ENCODE measurements at places on chromosomes 7 and 10.

DNA sequence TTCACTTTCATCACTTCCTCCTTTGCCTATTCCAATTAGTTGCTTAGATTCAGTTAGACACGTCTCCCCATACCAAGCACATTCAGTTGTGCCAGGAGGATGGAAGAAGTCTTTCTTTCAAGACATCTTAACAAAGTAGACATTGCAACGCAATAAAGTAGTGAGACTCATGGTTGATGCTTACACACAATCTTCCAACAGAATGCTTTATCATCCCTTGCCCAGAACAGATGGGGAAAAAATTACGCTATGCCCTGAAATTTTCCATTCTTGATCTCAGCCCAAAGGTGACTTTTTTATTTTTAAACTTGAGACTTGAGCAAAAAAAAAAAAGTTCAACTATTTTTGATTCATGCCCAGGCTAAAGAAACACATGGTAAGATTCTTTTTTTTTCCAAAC is 74.9 kb downstream of the KCNMA1 start:
- DNase-seq = no peak

DNA sequence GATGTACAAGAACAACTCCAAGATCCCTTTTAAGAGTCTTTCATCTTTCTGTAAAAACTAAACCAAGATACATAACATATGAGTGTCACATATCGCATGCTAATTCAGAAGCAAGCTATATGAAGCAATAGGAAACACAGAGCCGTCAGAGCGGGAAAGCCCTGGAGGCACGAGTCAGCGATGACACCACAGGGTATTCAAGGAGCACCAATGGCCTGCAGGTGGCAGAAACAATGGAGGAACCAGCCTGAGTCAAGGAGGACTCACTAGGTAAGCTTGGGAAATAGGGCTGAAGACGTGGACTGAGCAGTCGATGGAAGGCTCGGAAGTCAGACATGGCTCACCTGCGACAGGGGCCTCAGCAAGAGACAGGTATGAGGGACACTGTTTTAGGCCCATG is 214.4 kb downstream of the FAM107B start:
- DNase-seq = no peak

DNA sequence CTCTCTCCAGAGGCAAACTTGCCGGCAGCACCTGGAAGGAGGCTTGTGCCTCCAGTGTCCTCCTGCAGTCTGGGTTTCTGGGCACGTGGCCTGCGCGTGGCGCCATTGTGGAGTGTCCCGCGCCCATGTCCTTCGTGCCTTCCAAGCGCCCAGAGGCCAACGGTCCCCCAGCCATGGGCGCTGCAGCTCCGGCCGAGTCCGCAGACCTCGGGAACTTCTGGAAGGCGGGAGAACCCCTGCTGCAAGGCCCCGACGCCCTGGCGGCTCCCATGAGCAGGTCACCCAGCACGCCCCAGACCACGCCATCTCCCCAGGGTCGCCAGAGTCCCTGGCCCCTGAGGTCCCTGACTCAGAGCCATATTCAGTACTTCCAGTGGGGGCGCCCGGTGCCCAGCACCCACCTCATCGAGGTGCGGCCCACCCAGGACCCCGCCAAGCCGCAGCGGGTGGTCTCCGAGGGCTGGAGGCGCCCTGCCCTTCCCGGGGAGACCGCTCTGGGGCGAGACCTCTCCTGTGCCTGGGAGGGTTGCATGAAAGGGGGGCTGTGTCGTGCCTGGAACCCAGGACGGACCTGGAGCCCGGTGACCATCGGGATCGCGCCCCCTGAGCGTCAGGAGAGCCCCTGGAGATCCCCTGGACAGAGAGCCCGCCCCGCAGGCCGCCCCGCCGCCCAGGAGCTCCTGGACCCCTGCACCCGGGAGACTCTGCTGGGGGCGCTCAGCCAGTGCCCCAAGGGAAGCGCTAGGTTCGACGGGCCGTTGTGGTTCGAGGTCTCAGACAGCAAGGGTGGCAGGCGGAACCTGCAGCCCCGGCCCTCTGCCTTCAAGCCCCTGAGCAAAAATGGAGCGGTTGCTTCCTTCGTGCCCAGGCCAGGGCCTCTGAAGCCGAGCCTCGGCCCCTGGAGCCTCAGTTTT is at the start of gene POM121L12:
TSS of gene POM121L12 (plus strand) at position 135 of the 914 bp plus-strand sequence. CDS start at position 174, 39 bp downstream.
- no peak for DNase-seq

- DNase-seq = no peak
These were observed 4.9 kb downstream of the CCDC172 start for GRCh38 chr10:116329153-116329552.

DNA sequence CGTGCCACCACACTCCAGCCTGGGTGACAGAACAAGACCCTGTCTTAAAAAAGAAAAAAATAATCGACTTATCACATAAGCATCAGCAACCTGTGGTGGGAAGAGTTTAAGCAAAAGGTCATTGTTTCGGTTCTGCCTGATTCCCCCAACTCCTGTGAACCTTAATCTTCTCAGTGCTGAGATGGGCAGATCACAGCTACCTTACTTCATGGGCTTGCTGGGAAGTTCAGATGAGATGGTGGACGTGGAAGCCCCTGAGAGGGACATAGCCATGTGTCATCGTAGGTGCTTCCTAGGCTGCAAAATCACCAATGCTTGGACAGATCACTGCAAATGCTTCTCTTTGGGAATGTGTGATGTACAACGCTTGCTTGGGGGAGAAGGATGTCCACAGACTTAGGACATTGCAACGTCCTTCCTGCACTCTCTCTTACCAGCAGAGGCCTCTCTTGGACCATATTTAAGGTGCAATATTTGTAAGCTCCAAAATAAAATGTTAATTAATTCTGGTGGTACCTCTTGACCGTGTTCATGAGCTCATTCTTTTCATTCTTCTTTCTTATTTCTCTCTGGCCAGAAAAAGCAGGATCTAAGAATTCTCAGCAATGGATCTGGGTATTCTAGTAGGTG is 8.6 kb downstream of the GJD4 start:
- no peak for DNase-seq

- no peak for DNase-seq
These were observed 370.6 kb downstream of the PARD3 start for GRCh38 chr10:34444223-34445183.

- no peak for DNase-seq
These were observed 191.2 kb downstream of the CXCL12 start for GRCh38 chr10:44193567-44194220.

GRCh38 chr7:152723364-152723763 is 36.2 kb upstream of the ACTR3B start:
- no peak for DNase-seq

GRCh38 chr10:80104066-80104926 is 25.8 kb downstream of the TMEM254 start:
- no peak for DNase-seq

DNA sequence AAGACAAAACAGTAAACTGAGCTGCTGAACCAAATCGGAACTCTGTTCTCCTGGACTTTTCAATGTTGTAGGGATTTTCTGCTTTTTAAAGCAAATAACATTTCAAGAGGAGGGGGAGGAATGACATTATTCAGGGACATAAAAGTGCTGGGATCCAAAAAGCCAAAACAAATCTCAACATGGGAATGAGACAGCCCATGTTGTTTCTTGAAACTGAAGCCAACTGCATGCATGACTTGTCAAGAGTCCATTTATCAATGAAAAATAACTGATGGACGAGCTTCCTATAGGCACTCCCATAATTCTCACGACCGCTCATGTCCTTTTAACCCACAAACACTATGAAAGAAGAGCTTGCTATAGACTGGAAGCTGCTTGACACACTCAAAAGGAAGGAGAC is 27.8 kb downstream of the FAM53B start:
- DNase-seq = no peak

DNA sequence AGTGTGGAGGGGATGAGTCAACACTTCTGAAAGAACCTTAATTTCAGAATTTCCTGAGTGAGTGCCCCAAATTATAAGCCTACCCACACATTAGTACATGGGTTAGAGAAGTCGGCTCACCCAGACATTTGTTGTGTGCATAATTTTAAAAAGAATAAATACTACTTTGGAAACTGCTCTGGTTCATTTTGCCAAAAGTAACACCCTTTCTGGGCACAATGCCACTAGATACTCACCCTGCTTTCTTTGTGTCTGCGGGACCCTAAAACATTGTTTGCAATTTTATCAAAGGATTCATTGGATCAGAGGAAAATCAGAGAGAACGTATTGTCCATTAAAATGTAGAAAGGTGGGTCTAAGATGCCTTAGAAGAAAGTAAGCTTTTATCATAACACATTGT is 245.5 kb upstream of the NRP1 start:
- no peak for DNase-seq

DNA sequence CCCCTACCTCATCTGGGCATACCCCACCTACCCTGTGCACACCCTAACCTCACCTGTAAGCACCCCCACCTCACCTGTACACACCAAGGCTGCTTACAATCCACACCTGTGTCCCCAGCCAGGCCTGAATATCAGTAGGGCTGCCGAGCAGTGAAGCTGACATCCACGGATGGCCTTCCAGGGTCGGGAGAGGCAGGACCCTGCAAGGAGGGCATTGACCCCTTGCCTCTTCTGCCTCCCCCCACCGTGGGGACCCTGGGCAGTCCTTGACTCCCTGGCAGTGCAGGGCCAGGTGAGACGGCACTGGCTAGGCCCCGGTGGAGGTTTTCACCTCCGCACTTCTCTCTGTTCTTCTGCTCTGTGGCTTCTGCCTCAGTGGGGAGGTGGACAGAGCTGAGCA is 37.6 kb upstream of the ELFN1 start:
- DNase-seq = no peak

DNA sequence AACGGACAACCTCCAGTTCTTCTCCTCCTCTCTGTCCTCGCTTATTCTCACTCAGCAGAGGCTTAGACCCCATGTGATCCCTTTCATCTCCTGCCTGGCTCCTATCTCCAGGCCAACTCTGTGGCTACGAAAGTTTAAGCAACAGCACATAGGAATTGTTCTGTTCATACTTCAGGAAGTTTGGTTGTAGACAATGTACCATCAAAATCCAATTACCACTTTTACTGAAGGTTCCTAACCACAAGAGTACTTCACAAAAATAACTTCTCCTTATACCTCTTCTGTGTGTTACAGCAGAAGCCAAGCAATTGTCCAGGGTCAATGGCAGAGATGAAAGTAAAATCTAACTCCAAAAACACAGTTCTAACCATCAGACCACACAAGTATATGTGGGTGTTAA is 80.0 kb downstream of the SLC25A13 start:
- DNase-seq = no peak

All from substantia nigra (tissue), 51 donors.